NCI-H226 (cell line): ENCODE measurements at places on chromosomes 2 and 18.

DNA sequence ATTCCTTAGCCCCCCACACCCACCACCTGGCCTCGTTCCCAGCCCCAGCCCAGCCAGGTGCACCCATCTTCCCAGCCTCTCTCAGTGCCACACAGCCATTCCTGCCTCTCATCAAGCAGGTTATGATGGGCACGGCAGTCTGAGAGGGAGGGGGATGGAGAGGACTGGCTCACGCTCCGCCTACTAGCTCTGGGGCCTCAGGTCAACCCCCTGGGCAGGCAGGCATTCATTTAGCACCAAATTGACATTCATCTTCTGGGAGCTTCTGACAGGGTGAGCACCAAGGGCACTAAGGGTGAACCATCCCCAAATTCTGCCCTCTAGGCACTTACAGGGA, 66.2 kb upstream of the FOSL2 start:
- no peak for DNase-seq

DNA sequence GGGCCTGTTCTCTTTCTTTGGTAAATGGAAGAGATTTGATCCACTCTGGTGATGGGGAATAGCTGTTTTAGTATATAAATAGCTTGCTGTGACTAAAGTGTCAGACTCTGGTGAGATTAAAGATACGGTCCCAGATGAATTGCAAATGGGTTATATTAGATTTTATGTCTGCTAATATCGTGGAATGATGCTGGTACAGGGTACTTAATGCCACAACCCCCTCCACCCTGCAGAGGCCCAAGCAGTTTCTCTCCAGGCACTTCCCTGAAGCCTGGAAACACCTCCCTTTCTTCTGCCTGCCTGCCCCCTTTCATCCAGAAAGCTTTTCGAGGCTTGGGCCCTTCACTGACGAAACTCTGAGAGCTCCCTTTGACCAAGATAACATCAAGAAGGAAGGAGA, 21.4 kb upstream of the RFX8 start:
- DNase-seq = no peak

GRCh38 chr2:241490825-241491506, 17.4 kb downstream of the STK25 start:
- DNase-seq = no peak

DNA sequence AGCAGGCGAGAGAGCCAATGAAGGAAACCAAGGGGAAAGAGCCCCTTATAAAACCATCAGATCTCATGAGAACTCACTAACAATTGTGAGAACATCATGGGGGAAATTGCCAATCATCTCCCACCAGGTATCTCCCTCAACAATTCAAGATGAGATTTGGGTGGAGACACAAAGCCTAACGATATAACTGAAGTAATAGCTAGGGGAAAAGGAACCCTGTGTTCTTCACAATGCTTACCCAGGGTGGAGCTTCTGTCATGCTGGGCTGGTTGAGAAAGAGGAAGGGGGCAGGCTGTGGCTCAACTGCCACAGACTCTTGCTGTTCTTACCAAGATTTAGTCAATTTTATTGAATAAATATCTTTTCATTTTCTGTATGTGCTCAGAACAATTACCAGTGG, 392.1 kb upstream of the HS6ST1 start:
- no peak for DNase-seq

- no peak for DNase-seq
These were observed 18.9 kb upstream of the MTERF4 start for GRCh38 chr2:241121008-241121407.

DNA sequence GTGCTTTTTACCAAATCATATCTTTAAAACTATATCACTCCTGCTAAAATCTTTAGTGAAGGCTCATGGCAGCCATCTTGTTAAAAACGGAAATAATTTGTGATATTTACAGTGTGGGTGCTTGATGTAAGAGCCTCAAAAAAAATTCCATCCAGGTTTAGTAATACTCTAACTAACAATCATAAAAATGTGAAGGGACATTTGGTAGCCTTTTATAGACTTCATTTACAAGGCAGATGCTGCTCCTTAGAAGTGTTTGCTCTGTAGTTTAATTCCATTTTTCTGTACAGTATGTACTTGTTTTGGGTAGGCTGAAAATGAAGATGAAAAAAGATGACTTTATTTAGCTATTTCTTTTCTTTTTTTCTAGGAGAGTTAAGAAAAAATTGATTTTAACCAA, 525.0 kb downstream of the ZEB2 start:
- no peak for DNase-seq

DNA sequence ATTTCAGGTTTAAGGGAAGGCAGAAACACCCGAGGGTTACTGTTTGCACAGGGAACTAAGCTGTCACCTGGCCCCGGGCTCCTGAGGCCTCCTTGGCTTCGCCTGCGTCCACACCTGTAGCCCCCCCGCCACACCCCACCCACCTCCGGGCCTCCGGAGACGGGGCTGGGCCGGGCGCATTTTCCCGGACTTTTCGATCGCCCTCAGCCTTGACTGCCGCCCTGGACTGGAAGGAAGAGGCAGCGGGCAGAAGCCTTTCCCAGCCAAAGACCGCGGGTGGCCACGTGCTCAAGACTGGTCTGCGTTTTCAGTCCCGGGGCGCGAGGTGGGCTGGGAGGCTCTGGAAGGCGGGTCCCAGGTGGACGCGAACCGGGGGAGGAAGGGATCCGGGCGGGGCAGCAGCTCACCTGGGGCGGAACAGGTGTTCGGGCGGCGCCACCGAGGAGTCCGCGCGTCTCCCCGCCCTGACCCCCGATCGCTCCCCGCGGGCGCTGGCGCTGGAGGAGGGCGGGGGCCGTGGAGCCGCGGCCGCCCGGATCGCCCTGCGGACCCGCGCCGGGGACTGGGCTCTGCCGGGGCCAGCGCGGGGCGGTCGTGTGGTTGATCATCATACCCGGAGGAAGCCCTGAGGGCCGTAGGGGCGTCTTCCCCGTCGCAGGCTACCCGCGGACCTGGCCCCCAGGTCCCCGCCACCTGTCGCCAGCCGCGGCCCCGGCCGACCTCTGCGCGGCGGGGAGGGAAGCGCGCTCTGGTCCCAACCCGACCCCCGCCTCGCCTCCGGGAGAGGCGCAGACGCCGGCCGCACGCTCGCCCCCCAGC, 3.2 kb downstream of the ID2 start:
- DNase-seq = peak; percentile 42

- no peak for DNase-seq
These were observed 277.9 kb upstream of the THSD7B start for GRCh38 chr2:136487421-136487820.

DNA sequence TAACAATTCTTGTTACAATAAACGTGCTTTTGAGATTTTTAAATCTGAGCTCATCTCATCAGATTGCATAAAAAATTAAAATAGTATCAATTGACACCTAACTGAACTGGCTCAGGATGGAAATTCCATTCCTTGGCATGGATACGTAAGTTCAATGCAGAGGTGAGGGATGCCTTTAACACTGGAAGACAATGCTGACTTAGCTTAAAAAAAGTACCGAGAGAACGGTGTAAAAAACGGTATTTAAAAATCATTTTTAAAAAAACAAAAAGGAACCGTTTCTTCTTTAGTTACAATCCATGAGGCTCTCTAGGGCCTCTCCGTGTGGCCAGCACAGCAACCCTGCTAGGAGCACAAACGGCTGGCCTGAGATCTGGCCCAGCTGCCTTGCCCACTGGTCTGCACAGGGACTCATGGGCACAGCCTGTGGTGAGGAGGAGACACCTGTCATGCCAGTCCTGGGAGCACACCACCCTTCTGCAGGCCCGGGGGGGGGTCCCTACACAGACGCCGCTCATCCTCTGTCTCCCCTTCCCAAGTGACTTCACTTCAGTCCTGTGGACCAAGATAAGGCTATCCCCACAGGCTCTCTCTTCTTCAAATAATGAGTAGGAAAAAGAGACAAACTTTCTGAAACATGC, 45.2 kb downstream of the FAM168B start:
- no peak for DNase-seq

GRCh38 chr2:201404699-201405280, 46.5 kb downstream of the TRAK2 start:
- no peak for DNase-seq

DNA sequence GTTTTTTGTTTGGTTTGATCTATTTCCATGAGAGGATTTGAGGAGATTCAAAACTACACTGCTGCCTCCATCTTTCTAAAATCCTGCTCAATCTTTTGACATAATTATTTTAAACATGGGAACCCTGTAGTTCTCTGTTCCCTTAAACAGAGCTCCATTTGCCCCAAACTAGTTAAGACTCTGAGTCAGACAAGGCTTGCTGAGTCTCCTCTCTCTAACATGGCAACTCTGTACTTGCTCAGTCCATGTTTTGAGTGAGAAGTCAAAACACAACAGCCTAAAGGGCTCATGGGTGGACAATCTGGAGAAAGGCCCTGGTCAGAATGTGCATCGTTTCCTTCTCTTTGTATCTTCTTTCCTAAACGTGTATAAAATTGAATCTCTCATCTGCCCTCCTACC, 7.1 kb upstream of the STAMBP start:
- no peak for DNase-seq

GRCh38 chr2:16045653-16046352, 105.5 kb downstream of the MYCN start:
- peak; percentile 48 for DNase-seq

DNA sequence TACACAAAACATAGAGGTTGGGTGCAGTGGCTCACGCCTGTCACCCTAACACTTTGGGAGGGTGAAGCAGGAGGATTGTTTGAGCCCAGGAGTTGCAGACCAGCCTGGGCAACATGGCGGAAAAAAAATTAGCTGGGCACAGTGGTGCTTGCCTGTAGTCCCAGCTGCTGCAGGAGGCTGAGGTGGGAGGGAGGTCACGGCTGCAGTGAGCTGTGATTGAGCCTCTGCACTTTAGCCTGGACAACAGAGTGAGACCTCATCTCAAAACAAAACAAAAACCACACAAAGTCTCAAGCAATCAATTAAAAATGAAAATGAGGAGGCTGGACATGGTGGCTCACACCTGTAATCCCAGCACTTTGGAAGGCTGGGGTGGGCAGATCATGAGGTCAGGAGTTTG, 4.9 kb downstream of the NOP58 start:
- DNase-seq = no peak

GRCh38 chr2:179538406-179539123, 273.9 kb upstream of the SESTD1 start:
- DNase-seq = peak; percentile 8

DNA sequence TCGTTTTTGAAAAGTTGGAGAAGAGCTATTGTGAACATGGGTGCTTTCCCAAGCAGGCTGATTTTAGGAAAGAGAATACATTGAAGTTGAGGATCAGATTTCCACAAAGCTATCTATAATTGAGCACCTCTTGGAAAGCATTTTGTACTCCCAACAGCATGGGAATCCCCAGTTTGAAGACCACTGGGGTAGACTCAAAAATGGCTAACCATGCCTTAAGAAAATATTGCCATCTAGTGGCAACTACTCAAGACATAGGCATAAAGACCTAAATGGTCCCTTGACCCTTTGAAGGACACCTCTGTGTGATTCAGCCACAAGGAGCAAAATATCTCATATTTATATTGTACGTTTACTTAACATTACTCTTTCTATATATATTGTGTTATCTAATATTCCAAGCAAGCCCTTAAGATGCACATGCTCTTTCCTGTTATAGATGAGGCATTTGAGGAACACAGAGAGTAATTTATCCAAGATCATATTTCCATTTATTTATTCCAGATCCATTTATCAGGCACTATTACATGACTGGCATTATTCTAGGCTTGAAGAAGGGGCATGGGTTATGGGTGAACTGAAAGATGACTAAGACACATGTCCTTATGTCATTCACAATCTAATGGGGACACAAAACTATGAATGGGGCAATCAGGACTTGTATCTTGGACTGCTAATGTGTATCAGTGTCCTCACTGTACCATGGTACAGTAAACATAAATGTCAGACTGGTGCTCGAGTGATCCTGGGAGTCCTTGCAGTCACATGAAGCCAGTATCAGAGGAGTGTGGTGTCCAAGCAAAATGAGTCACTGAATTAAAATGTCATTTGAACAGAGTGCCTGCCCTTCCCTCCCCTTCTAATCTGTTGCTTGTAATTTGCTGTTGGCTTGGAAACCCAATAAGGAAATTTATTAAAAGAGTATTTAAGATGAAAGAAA, 121.0 kb upstream of the XPO1 start:
- no peak for DNase-seq

GRCh38 chr2:10534514-10535250, 86.6 kb upstream of the ODC1 start:
- no peak for DNase-seq

DNA sequence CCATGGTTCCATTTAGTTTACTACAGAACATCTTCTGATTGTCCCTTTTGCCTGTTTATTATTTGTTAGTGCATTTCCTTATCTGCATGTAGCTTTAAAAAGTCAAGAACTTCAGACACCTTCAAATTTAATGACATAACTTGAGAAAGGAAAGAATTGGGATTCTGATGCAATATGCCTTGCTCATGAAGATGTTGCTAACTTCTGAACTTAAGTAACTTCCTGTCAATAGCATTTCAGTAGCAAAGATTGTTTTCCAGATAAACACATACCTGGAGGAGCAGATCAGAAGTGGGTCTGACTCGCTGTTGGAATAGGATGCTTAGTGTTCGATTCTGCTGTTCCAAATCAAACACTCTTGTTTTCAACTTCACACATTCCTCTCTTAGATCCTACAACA, 190.2 kb upstream of the LYPD1 start:
- no peak for DNase-seq

GRCh38 chr2:169330555-169331198, 31.7 kb downstream of the LRP2 start:
- DNase-seq = no peak

- DNase-seq = peak; percentile 9
These were observed 44.6 kb downstream of the HAUS1 start for GRCh38 chr18:46148810-46149209.

GRCh38 chr2:98507891-98508708, 63.4 kb downstream of the INPP4A start:
- DNase-seq = no peak

- DNase-seq = peak; percentile 27
These were observed 217.1 kb downstream of the MREG start for GRCh38 chr2:215796140-215796855.

- DNase-seq = no peak
These were observed 167.4 kb upstream of the RAB6C start for GRCh38 chr2:129812071-129812470.

- no peak for DNase-seq
These were observed 17.8 kb upstream of the INO80C start for GRCh38 chr18:35515460-35516130.

GRCh38 chr2:165239230-165239629, at the start of gene SCN2A:
SCN2A (plus strand) TSS chr2:165239414; CDS start chr2:165295824, 56,410 bp downstream.
- no peak for DNase-seq

DNA sequence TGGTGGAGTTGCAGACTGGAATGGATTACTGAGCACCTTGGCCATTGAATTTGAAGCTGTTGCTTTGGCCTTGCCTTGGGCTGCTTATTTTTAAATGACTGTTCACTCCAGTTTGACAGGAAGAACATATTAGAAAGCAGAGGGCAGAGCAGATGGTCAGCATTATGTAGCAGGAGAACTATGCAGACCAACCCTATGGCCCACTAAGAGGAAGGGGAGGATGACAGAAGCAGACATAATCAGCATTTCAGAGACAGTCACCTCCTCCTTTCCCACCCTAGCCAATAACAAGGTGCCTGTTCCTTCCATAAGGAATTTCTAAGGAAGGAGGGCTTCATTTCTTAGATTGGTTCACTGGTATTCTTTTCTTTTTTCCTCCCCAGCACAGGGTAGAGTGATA, 2.4 kb downstream of the CHRNA1 start:
- DNase-seq = peak; percentile 46
